GM23248 (cell line): ENCODE measurements at places on chromosomes 7 and 10. TPM values are rescaled to one million over a fixed set of nuclear protein-coding genes. Genes with fewer than 3 reads are reported as not detected.

DNA sequence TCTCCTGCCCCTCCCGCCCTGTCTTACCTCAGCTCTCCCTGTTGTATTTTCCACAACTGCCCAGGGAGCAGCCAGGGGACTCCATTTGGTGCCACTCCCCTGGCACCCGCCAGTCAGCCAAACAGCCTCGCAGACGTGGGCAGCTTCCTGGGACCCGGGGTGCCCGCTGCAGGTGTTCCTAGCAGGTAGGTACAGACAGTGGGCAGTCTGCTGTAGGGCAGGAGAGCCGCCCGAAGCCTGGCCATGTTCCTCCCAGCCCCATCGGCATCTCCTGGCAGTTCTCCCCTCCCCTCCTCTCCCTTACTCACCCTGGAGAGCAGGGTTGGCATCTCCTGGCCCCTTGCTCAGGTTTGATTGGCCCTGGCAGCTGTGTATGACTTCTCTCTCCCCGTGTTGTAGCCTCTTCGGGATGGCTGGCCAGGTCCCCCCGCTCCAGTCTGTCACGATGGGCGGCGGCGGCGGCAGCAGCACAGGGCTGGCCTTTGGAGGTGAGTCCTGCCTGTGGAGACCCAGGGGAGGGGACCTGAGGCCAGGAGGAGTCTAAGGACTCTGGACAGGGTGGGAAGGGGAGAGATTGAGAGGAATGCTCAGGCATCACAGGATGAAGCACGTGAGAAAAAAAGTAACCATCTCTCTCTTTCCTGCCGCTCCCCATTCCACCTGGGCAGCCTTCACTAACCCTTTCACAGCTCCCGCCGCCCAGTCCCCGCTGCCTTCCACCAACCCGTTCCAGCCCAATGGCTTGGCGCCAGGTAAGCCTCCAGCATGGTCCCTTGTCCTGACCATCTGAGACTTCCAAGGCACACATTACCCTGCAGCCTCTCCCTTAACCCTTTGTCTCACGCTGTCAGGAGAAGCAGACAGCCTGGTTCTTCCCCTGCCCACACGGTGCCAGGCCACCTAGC lies 11.3 kb downstream of the SAP25 start:
- no peaks in the 10 kb centered on the region for H3K4me1 ChIP-seq
- H3K27me3 ChIP-seq = no peaks in the 10 kb centered on the region
- no peak overlapping the region for H3K27ac ChIP-seq
- no peaks in the 10 kb centered on the region for H3K36me3 ChIP-seq

- H3K36me3 ChIP-seq = no peaks in the 10 kb centered on the region
- H3K4me3 ChIP-seq = no peak overlapping the region
- no peaks in the 10 kb centered on the region for H3K27me3 ChIP-seq
- DNase-seq = no peak
These were observed 61.3 kb downstream of the KAT6B start for GRCh38 chr10:74887614-74888284.

- H3K4me3 ChIP-seq = peak overlapping the region; percentile 96
- H3K27ac ChIP-seq = peak overlapping the region; percentile 93
- H3K4me1 ChIP-seq = peaks cover 13% of the 10 kb centered on the region
- peaks cover 22% of the 10 kb centered on the region for H3K36me3 ChIP-seq
- H3K27me3 ChIP-seq = no peaks in the 10 kb centered on the region
- peak; percentile 70 for DNase-seq
These were observed 459 bp downstream of the ZDHHC6 start for GRCh38 chr10:112446055-112446854.

GRCh38 chr10:71187600-71187999 lies 24.8 kb upstream of the UNC5B start:
- H3K27me3 ChIP-seq = peaks cover 33% of the 10 kb centered on the region
- no peaks in the 10 kb centered on the region for H3K36me3 ChIP-seq
- no peak for DNase-seq
- H3K4me3 ChIP-seq = no peak overlapping the region

- DNase-seq = peak; percentile 50
- H3K4me1 ChIP-seq = peaks cover 32% of the 10 kb centered on the region
- H3K36me3 ChIP-seq = 0 out of 2 replicates have a peak, but pooled peaks cover 9% of the 10 kb centered on the region
- H3K4me3 ChIP-seq = peak overlapping the region; percentile 20
- H3K27me3 ChIP-seq = no peaks in the 10 kb centered on the region
- H3K27ac ChIP-seq = peak overlapping the region; percentile 51
These were observed 6.0 kb upstream of the REEP3 start for GRCh38 chr10:63515002-63515763.

- H3K27ac ChIP-seq = no peak overlapping the region
- no peaks in the 10 kb centered on the region for H3K36me3 ChIP-seq
- H3K4me3 ChIP-seq = no peak overlapping the region
- DNase-seq = no peak
- H3K4me1 ChIP-seq = peaks cover 10% of the 10 kb centered on the region; the same call in 1 of the 2 replicates
These were observed 60.7 kb downstream of the CPED1 start for GRCh38 chr7:121049028-121049791.

GRCh38 chr7:141304291-141304690 lies 230.4 kb downstream of the TMEM178B start:
- H3K27ac ChIP-seq = no peak overlapping the region
- H3K36me3 ChIP-seq = no peaks in the 10 kb centered on the region
- no peaks in the 10 kb centered on the region for H3K27me3 ChIP-seq
- no peak overlapping the region for H3K4me3 ChIP-seq
- DNase-seq = no peak

DNA sequence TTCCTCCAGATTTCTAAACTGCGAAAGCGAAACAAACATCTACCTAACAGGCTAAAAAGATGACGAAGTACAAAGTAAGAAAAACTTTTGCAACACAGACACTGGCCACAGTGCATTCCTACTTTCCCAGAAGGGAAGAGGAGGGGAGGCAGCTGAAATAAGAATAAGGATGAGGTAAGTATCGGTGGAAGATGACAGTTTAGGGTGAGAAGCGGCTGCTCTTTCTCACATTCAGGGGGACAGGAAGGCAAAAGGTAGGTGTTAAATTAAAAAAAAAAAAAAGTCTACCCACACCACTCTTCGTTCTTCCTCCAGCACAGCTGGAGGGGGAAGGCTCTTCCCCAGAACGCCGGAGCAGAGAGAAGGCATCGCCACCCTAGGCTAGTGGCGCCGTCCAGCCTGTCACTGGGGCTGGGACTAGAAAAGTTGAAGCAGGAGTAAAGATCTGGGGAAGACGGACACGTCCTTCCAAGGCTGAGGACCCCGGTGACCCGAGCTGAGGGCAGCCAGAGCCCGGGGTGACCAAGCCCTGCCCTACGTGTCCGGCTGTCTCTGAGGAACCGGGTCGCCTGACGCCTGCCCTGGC lies 846 bp downstream of the DNAJC1 start:
- H3K4me1 ChIP-seq = peaks cover 17% of the 10 kb centered on the region
- H3K36me3 ChIP-seq = no peaks in the 10 kb centered on the region
- DNase-seq = peak; percentile 78
- H3K4me3 ChIP-seq = peak overlapping the region; percentile 94

GRCh38 chr7:79923953-79924352 lies 210.7 kb upstream of the GNAI1 start:
- H3K36me3 ChIP-seq = no peaks in the 10 kb centered on the region
- H3K4me3 ChIP-seq = no peak overlapping the region

- no peaks in the 10 kb centered on the region for H3K36me3 ChIP-seq
- H3K4me1 ChIP-seq = 0 out of 2 replicates have a peak, but pooled peaks cover 14% of the 10 kb centered on the region
- peak overlapping the region; percentile 92 for H3K4me3 ChIP-seq
These were observed 529 bp upstream of the MEPCE start for GRCh38 chr7:100428967-100429636.

GRCh38 chr10:67618116-67618515 lies 77.9 kb downstream of the CTNNA3 start:
- no peak overlapping the region for H3K4me3 ChIP-seq
- peaks cover 31% of the 10 kb centered on the region for H3K27me3 ChIP-seq
- peaks cover 7% of the 10 kb centered on the region; the same call in 1 of the 2 replicates for H3K4me1 ChIP-seq

DNA sequence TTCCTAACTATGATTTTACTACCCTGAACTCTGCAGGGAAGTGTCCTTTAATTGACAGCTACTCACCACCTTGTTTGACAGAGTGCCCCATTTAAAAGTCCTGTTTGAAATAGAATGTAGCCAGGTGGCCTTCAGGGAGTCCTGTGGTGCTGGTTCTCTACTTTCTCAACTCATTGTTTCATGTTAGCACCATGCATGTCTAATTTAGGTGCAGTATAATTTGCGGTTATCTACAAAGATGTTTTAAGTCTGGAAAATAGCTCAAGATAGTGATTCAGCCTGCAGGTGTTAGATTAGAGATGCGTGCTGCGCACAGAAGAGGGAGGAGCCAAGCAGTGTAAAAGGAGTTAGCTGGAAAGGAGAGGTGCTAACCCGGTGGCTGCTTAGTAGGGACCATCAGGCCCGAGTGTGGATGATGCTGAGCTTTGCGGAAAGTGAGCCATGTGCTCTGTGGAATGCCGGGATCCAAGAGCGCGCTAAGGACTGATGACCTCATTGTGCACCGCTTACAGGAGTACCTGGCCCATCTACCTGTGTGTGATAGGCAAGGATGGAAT lies 1.2 kb downstream of the CCM2 start:
- peak; percentile 49 for DNase-seq
- H3K4me1 ChIP-seq = peaks cover 11% of the 10 kb centered on the region
- H3K27ac ChIP-seq = peak overlapping the region; percentile 58
- no peaks in the 10 kb centered on the region for H3K27me3 ChIP-seq
- H3K4me3 ChIP-seq = peak overlapping the region; percentile 100

DNA sequence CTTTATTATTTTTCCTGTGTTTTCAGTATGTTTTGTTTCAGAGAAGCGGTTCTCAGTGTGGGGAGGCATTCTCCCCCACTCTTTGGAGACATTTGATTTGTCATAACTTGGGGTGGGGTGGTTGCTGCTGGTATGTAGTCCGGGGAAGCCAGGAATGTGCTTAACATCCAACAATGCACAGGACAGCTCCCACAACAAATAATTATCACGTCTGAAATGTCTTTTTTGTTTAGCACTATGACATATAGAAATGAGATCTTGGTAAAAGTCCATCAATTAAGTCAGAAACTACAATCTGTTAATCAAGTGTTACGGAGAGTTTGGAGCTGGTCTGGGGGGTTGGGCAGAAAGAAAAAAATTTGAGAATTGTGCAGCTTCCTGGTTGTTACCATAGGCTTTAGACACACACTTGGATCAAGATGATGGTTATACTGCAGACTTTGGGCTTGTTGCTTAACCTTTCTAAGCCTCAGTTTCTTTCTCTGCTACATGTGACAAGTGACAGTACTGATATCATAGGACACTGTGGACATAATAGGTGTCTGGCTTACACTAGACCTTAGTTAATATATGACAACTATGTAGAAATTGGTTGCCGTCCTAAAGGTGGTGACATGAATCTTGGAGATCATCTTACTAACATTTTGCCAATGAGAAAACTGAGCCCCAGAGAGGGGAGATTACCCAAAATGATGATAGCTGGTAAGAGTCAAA lies 113.7 kb downstream of the LRMDA start:
- H3K27ac ChIP-seq = peak overlapping the region; percentile 34
- no peaks in the 10 kb centered on the region for H3K27me3 ChIP-seq
- peaks cover 63% of the 10 kb centered on the region for H3K4me1 ChIP-seq
- DNase-seq = peak; percentile 58
- no peaks in the 10 kb centered on the region for H3K36me3 ChIP-seq

DNA sequence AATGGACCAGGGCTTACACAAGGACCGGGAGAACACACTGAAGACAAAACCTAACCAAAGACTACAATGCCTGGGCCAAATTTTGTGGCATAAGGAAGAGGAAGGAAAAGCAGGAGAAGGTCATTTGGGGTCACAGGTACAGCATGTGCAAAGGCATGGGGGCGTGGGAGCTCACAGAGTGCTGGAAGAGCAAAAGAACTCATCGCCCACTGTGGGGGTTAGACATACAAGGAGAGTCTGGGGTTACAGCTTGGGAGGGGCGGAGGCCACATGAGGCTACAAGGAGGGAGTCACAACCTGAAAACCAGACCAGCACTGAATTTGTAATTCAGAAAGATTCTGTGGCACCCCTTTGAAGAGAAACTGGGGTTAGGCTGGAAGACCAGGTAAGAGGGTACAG lies 9.7 kb downstream of the PUS7 start:
- H3K4me3 ChIP-seq = no peak overlapping the region
- no peak overlapping the region for H3K27ac ChIP-seq
- H3K27me3 ChIP-seq = no peaks in the 10 kb centered on the region
- DNase-seq = no peak

- H3K4me3 ChIP-seq = no peak overlapping the region
- no peaks in the 10 kb centered on the region for H3K4me1 ChIP-seq
- no peak overlapping the region for H3K27ac ChIP-seq
- no peaks in the 10 kb centered on the region for H3K36me3 ChIP-seq
- no peak for DNase-seq
- no peaks in the 10 kb centered on the region; the same call in 1 of the 2 replicates for H3K27me3 ChIP-seq
These were observed 48.4 kb downstream of the GATA3 start for GRCh38 chr10:8102708-8103401.

Gene ANLN
- total RNA-seq = 55.6 and 57.5 TPM in 2 replicates

Gene TAF3
- 1.7 and 2.4 TPM in 2 replicates for total RNA-seq

Gene PDK4
- total RNA-seq = 1.0 and 1.5 TPM in 2 replicates

Gene NEUROG3
- not detected in 2 replicates for total RNA-seq

Gene CNTNAP2
- total RNA-seq = not detected in 2 replicates

Gene FAM20C
- 63.8 and 64.1 TPM in 2 replicates for total RNA-seq

Gene SPDYE9
- not detected in 2 replicates for total RNA-seq

Gene ST8SIA6
- not detected in 2 replicates for total RNA-seq

Gene NPC1L1
- total RNA-seq = not detected in 2 replicates

Gene NRCAM
- total RNA-seq = 7.0 and 11.0 TPM in 2 replicates

Gene SP8
- total RNA-seq = not detected in 2 replicates

Gene C7orf33
- not detected in 2 replicates for total RNA-seq

Gene ITGA8
- total RNA-seq = 0.32 TPM in 1 of 2 replicates, not detected in the other

Gene TMEM273
- not detected in 2 replicates for total RNA-seq

Gene RBM20
- 0.13 TPM in 1 of 2 replicates, not detected in the other for total RNA-seq
